Peyer's patch (tissue), 4 donors: ENCODE measurements at places on chromosomes 2 and 18. TPM values are rescaled to one million over a fixed set of nuclear protein-coding genes. Genes with fewer than 3 reads are reported as not detected.

Gene ANKRD23
- total RNA-seq, result 7.4 TPM

Gene PAIP2B
- 10.7 TPM for total RNA-seq

Gene PLGLB1
- total RNA-seq, result 10.7 TPM

Gene FOXD4L1
- total RNA-seq, result not detected

DNA sequence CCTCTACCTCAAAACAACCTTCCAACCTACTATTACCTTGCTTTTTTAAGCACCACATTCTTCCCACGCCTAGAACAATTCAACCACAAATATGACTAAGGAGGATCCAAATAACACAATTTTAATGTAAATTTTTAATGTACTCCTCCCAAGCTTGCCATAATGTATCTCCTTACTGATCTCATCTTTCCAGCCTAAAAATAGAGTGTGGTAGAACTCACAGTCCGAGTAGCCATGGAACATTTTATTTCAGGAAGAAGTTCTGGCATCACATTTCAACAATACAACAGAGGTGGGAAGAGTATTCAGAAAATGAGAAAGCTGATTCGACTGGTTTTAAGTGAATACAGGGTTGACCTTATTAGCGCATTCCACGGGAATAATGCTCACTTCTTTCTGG is 15.4 kb downstream of the FEZ2 start:
- DNase-seq, result no peak

- DNase-seq, result no peak
These were observed 849 bp upstream of the VRK2 start for GRCh38 chr2:58045580-58046334.

DNA sequence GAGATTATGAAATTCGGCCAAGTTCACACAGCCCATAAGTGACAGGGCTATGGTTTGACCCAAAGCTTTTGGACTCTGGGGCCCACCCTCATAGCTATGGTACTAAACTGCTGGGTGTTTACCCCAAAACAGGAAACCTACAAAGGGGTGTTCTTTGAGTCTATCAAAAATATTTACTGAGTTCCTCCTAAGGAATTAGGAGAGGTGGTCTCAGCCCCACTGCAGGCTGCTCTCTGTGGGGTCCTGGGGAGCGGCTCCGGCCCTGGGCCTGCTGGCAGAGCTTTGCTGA is 45.5 kb downstream of the SDC1 start:
- no peak for DNase-seq
